ENCODE measurements at places on chromosomes 2 and 18.

DNA sequence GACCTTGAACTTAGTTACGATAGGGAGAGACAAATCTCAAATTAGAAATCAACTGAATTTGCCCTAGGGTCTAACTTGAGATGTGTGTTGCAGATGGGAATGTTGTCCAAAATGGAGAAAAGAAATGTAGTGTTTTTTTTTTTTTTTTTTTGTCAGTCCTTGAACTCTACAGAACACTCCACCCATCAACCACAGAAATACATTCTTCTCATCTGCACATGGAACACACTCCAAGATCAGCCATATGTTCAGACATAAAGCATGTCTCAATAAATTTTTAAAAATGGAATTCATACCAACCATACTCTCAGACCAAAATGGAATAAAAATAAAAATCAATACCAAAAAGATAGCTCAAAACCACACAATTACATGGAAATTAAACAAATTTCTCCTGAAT lies 526.5 kb downstream of the FBXO15 start:
- no peak for DNase-seq

- no peak for DNase-seq
Measured at GRCh38 chr2:134128746-134129145, 125.1 kb upstream of the MGAT5 start.

GRCh38 chr2:42225573-42225972 lies 56.4 kb downstream of the EML4 start:
- DNase-seq, result no peak

DNA sequence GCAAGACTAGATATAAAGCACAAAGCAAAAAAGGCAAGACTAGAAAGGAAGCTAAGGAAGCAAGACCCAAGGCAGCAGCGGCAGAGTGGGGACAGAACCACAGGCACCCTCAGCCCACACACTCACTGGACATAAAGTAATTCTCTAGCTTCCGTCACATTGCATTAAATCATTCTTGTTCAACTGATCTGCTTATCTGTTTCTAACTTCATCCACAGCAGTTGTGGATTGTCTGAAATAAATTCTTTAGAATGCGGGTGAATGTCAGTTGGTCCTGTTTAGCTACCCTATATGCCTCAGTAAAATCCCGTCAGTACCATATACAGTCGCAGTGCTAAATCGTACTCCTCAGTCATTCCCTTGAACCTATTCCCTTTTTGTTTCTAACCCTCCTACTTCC lies 183.2 kb upstream of the SLC39A10 start:
- no peak for DNase-seq

- DNase-seq, result no peak
Measured at GRCh38 chr2:174004905-174005605, 39.9 kb upstream of the SP3 start.

GRCh38 chr2:43265421-43265820 lies 39.0 kb upstream of the ZFP36L2 start:
- no peak for DNase-seq

GRCh38 chr18:69936191-69936558 lies 11.5 kb downstream of the CD226 start:
- DNase-seq, result no peak

GRCh38 chr2:180679693-180680092 lies 300.7 kb upstream of the UBE2E3 start:
- DNase-seq, result no peak

All from NCI-H2107 (cell line).